Activated CD4-positive, alpha-beta T cell treated with anti-CD3 and anti-CD28 coated beads, Interleukin-2, amount 10 ng/mL, durations not matched to agents 7 days and 5 days (primary cell): ENCODE measurements at places on chromosomes 12 and 14. TPM values are rescaled to one million over a fixed set of nuclear protein-coding genes. Genes with fewer than 3 reads are reported as not detected.

- DNase-seq: no peak
Observed at GRCh38 chr12:106197906-106198623, 49.8 kb downstream of the CKAP4 start.

DNA sequence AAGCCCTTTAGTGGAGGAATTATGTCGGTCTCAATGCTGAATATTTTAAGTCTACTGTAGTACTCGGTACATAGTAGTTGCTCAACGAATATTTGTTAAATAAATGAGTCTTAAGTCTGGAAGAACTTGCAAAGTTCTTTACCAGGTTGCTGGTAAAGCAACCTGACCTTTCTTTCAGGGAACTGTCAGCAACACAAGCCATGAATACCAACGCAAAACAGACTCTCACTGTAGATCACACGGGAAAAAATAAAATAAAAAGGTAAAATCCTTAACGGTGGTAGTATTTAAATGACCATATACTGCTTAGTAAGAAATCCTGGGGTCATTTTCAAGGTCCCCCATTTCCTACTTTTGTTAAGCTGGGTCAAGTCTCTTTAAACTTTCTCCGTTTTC lies 447 bp upstream of the NUBPL start:
- DNase-seq: no peak

DNA sequence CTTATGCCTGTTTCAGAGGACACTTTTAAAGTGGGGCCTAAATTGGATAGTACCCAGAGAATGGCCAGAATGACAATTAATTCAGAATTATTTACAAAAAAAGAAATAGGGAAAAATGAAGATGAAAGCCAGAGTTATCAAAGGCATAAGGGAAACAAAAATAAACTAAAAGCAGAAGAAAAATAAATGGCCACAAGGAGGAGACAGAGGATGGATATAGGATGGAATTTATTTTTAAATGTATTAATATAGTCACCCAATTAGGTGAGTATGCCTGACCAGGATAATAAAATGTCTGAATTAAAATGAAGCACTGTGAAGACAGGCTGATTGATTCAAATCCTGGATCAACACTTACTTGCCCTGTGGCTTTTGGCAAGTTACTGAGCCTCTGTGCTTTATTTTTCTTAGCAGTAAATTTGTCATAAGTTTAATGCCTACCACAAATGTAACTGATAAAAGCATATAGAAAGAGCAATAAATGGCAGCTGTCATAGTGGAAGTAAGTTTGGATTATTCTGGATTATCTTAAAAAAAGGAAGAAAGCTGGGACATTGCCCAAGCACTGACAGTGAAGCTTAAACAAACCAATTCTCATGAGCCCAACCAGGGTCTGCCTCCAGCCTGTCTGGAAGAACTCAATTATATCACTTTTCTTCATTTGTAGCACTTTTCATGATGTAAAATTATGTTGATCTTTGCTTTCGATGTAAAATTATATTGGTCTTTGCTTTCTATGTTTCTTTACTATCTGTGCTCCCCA lies 3.5 kb downstream of the CLEC9A start:
- DNase-seq: no peak

The PLEKHA5 gene
- 4.5 TPM for total RNA-seq

The PRR4 gene
- total RNA-seq: 1.9 TPM

The SYNDIG1L gene
- total RNA-seq: not detected

DNA sequence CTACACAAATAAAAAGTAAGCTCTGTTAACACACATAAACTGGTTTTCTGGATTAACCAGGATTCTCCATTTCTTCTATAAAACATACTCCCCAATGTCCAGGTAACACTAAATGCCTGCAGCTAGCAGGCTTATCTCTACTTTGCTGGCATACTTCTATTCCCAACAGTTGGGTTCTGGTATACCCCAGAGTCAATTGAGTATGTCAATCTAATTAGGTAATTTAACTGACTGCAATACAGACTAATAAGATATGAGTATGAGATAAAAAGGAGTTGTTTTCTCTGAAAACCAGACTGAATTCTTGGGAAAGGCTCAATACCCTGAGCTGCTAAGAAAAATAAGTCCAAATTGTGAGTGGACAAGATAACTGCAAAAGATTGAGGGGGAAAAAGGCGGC lies 9.4 kb upstream of the NT5DC3 start:
- no peak for DNase-seq

GRCh38 chr12:18394742-18395141 lies 133.4 kb downstream of the PIK3C2G start:
- DNase-seq: no peak

DNA sequence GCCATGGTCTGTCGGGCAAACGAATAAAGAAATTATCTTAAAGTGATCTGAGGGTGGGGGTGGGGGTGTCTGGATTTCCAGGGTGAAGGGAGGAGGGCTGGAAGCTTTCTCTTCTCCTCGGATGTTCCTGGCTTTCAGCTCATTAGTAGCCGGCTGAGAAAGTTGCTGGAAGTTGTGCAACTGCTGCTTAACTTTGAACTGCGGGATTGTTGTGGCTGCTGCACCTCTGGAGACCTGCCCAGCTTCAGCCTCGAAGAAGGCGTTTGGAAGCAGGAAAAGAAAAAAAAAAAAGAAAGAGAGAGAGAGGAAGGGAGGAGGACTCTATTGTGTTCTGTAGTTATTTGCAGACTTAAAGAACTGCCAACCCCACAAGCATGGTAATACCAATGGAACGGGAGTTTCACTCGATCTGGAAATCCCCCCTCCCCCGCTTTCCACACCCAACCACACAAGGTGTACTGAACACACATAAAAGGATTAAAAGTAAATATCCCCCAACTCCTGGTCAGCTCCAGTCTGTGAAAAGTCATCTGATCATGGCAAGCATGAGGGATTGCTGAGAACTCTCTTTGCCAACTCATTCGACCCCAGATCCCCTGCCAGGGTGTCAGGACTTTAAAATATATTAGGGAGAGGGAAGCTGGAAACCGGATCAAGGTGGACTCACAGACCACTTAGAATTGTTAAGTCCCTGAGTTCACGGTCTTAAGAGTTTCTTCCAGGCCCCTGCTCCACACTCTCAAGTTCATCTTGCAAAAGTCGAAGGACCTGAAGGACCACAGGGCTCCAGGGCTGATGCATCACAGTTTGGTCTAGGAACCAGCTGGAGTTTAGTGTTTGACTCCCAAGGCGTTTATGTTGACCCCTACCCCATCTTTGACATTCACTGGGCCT lies at the start of gene RASSF9:
Gene RASSF9 (minus strand): TSS at position 213 of the 894 bp plus-strand sequence. CDS start 208 bp downstream, at position 5.
- DNase-seq: no peak

The TRIM9 gene
- total RNA-seq: 0.30 TPM

The COX8C gene
- not detected for total RNA-seq

DNA sequence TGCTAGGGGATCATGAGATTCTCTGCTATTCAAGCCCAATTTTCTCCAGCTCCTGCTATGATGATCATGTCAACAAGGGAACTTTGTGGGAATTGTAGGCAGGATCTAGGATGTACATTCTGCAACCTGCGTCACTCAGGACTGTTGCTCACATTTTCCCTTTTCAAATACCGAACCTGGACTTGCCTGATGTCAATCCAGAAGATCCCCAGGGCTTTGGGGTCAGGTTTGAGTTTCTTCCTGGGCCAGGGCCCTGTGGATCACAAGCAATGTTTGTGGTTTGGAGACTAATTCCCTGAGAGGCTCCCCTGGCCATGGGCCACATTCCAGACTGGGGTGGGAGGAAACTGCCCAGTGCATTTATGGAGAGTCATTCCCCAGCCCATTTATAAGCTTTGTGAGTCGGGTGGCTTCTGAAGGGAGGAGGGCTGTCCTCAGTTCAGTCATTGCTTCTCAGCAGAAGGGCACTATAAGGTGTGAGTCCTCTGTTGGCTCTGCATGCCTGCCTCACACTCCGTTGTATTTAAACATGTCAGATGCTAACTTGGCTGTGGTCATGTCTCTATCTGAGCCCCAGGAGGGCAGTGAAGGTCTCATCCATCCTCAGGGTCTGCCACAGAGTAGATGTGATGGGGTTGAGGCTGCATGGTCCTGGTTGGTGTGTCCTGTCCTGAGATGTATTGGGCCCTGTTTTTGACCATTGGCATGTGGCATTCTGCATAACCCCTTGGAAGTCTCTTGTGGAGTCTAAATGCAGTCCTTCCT lies 6.5 kb downstream of the KRT86 start:
- DNase-seq: no peak

- DNase-seq: peak; percentile 63
Observed at GRCh38 chr14:24051789-24052655, at the start of gene CARMIL3. Gene CARMIL3 (plus strand): TSS chr14:24052009. CDS start chr14:24052154, 145 bp downstream.

The RND1 gene
- total RNA-seq: 1.1 TPM

DNA sequence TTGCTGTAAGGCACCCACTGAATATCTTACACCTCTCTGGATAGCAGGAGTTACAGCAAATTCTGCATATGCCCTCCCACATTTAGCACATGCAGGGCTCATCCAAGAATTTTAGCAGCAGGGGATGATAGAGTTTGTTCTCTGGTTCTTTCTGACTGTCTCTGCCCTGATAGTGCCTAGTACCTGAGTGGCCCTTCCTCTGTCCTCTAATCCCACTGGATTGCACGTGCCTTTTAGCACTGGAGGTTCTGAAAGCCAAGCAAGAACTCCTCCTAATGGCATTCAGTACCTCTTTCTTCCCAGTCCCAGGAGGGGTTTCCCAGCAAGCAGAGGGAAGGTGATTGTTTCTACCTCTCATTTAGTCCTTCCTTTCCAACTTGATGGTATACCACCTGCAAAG lies 406.4 kb downstream of the ZFP36L1 start:
- no peak for DNase-seq

The PLBD1 gene
- total RNA-seq: not detected

The RGS6 gene
- 1.4 TPM for total RNA-seq

GRCh38 chr14:30179381-30180130 lies 251.9 kb upstream of the PRKD1 start:
- DNase-seq: no peak

GRCh38 chr12:94561943-94562411 lies 88.4 kb downstream of the TMCC3 start:
- DNase-seq: no peak

- no peak for DNase-seq
Observed at GRCh38 chr12:66640691-66641460, 38.0 kb downstream of the GRIP1 start.

- peak; percentile 16 for DNase-seq
Observed at GRCh38 chr12:54983536-54984101, 943 bp downstream of the TESPA1 start.

DNA sequence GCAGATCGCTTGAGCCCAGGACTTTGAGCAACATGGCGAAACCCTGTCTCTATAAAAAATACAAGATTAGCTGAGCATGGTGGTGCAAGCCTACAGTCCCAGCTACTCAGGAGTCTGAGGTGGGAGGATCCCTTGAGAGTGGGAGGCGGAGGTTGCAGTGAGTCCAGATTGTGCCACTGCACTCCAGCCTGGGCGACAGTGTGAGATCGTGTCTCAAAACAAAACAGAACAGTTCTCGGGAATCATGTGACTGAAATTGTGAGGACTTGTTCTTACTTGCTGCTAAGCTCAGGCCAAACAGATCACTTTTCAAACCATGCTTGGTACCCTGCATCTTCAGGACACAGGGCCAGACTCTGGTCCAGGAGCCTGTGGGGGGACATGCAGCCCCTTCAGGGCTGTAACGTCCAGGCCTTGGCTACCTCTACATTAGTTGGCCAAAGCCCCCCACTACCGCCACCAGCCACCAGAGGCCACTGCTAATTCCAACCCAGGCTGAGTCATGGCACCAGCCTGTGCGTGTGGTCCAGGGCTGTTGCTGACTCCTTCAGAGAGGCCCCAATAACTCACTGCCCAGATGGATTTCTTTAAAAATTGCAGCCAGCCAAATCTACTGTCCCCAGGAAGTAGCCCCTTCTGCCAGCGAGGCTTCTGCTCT lies 33.4 kb upstream of the SYNDIG1L start:
- peak; percentile 10 for DNase-seq

DNA sequence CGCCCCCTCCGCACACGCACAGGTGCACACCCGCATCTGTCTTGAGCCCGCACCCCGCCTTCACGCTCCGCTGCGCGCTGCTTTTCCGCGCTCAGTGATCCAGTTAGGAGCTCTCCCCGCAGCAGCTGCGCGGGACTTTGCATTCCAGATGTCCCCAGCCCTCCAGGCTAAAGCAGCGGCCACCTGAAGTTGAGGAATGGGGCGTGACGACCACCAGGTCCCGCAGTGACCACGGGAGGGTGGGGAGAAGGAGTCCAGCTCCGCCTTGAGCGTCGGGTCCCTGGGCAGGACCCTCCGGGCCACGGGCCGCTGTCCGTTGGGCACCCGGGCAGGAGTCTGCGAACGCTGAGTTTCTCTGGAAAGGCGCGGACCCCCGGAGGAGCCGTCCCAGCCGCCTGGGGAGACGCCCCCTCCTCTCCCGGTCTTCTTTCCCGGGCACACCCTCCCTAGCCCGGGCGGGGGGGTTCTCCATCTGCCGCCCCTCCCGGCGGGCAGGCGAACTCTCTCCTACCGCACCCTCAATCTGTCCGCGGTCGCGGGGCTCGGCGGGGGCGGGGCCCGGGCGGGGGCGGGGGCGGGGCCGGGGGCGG lies 334 bp upstream of the TMEM132C start:
- no peak for DNase-seq

DNA sequence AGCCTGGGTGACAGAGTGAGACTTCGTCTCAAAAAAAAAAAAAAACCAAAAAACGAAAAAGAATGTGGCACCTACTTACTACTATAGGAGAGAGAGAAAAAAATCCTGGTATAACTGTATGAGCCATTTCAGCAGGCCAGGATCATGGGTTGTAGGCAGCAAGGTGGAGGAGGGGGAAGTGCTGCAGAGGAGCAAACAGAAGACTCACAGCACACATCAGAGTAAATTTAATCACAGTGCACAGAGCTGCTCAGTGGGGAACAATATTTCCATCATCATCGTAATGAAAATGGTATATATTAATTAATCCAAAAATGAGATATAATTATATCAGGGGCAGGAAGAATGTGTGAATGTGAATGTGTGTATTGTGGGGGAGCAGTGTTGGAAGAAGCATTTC lies 175.8 kb downstream of the SLC2A13 start:
- no peak for DNase-seq

The NOVA1 gene
- not detected for total RNA-seq

The RILPL1 gene
- total RNA-seq: 0.79 TPM

DNA sequence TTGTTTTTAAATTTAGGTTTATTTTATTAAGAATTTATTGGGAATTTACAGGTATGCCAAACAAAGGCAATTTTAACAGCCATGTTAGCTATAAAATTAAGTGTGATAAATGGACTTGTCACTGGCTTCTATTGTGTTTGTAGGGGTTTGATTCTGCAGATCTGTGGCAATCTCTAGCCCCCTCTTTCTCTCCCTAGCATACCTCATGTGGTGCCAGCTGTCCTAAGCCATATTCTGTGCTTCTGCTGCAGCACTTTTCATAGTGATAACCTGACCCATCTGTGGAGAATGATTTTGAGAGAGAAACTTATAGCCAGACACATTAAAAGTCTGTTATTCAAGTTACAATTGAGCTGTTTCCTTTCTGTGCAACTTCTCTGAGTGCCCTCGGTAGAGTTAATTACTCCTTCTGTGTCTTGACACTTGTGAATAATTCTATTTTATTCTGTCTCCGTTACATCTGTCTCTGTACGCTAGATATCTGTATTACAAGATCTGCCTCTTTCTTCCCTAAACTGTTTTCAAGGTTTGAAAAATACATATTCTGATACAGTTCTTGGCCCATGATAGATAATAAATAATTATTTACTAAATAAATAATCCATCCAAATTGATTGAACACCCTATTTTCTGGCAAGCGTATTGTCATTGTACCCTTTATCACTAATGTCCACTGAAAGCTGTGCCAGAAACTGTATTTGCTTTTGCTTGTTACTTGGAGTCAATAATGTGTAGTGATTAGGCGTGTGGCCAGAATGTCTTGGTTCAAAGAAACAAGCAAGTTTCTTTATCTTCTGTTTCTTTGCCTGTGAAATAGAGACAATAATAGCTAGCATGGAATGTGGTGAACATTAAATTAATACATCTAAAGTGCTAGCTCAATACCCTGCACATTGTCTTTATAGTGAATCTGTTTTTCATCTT lies 40.0 kb downstream of the FRS2 start:
- DNase-seq: no peak
